ENCODE measurements at places on chromosomes 2 and 18.

- peak; percentile 94 for DNase-seq
Observed at GRCh38 chr2:162297925-162298552, 20.4 kb downstream of the IFIH1 start.

DNA sequence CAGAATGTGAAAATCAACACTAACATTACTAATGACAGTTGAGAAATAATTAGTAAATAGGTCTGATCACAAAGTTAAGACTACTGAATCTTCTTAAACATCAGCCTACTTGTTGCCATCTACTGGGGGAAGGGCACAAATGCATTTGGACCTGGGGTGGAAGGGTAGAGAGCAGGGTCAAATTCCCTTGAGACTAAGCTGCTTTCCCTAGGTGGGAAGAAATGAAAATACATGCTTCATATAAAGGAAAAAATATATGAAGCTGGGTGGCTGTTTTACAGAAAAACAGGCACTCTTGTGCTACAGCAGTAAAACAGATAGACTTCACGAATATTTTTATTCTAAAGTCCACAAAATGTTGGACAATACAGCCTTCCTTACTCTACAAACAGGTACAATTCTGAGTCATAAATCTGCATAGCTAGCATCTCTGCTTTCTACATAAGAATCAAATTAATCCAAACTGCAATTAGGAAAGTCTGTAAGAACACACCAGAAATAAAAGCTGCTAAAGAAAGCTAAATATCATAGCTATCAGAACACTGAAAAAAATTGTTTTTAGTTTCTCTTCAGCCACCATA is 10.9 kb downstream of the TRIP12 start:
- DNase-seq: no peak

GRCh38 chr2:14930441-14930840 is 297.9 kb downstream of the LRATD1 start:
- no peak for DNase-seq

- no peak for DNase-seq
Observed at GRCh38 chr2:23542230-23542789, 157.3 kb downstream of the KLHL29 start.

- no peak for DNase-seq
Observed at GRCh38 chr2:43201497-43201896, 24.9 kb downstream of the ZFP36L2 start.

- no peak for DNase-seq
Observed at GRCh38 chr18:44668270-44668975, 12.3 kb upstream of the SETBP1 start.

DNA sequence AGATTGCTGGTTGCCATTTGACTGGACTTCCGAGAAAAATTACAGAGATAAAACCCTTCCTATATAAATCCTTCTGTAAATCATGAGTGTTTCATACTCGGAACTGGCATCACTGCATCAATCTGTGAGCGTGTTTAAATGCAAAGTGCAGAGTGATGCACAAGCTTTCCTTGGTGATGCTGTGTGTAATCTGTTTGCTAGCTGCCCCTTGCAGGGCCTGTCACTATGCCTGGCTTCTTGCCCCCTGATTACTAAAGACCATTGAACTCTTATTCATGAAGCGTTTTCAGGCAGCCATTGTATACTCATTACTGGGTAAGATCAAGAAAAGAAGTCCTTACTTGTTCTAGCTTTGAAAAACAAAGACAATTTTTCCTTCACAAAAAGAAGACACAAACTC is 266.9 kb upstream of the FANCL start:
- no peak for DNase-seq
